Activated CD4-positive, alpha-beta T cell treated with anti-CD3 and anti-CD28 coated beads for 24 hours (primary cell): ENCODE measurements at places on chromosomes 4 and X.

DNA sequence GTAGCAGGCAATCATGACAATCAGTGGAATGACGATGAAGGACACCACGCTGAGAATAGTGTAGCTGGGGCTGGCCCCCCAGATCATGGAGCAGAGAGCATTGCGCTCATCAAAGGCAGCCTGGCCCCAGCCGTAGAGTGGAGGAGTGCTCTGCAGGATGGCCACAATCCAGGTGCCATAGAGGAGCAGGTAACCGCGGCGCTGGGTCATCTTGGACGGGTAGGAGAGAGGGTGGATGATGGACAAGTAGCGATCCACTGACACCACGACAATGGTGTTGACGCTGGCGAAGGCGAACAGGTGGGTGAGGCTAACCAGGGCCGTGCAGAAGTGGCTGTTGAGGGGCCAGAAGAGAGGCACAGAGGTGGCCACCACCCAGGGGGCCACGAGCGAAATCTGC is 2.8 kb downstream of the GPR101 start:
- DNase-seq, result no peak

DNA sequence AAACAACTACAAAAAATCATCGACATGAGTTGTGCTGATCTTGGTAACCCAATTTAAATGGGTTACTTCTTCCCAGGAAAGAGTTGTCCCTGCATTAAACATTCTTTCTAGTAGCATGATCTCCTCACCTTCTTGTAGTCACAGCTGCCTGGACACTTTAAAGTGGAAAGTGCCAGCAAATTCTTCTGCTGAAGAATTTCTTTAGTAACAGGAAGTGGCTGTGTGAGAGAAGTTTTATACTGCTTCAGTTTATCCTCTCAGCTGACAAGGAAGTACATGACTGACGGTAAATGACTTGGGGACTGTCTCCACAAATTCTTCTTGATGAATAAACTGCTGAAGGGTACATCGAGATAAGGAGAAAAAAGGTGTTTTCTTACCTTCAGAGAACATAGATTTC is 18.2 kb upstream of the TNIP3 start:
- DNase-seq, result no peak

DNA sequence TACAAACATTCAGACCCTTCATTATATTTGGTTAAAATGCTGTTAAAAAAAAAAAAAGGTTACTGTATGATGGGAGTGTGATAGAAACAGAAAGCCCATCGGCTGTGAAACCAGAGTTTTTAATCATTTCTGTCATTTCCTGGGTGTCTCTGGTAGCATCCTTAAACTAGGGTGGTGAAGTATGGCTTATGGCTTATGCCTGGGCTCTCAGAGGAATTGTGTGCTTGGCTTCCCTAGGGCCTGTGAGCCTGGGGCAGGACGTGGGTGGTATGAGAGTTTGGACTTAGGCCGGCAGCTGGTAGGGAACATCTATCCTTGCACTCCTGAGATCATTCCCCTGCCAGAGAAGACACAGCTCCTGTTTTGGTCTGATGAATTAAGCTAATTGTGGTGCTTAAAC is 52.2 kb downstream of the DCUN1D4 start:
- DNase-seq, result no peak

DNA sequence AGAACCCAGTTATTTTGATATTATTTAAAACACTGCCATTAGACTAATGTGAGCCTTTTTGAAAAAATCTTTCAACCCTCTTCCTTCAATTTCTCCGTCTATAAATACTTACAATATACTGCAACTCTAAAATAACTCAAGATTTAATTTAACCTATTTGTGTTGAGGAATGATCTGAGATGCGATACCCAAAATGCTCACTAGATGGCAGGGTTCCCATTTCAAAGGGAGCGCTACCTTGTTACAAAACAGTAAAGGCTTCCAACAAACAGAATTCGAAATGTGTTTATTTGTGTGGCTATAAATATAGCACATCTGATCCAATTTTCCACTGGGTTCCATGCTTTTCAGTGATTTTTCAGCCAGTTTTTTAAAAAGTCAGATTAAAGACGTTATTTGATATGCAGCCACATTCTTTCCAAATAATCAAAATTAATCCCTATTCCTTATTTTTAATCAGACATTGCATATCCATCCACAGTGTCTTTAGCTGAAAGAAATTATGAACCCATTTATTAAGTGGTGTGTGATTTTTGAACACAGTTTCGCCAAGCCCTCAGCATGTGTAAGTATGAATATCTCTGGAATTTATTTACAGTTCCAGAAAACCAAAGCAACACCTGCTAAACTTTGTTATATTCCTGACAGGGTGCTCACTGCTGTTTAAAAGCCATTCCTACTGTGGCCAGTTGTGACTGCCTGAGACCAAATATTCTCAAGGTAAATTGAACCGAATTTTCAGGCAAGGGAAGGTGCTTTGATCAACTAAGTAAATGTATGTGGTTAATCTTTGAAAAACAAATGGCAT is 668.0 kb upstream of the LCORL start:
- peak; percentile 18 for DNase-seq
